ENCODE measurements at places on chromosomes 4 and X.

GRCh38 chr4:183323295-183323694 lies 1.1 kb upstream of the CLDN24 start:
- DNase-seq: no peak

DNA sequence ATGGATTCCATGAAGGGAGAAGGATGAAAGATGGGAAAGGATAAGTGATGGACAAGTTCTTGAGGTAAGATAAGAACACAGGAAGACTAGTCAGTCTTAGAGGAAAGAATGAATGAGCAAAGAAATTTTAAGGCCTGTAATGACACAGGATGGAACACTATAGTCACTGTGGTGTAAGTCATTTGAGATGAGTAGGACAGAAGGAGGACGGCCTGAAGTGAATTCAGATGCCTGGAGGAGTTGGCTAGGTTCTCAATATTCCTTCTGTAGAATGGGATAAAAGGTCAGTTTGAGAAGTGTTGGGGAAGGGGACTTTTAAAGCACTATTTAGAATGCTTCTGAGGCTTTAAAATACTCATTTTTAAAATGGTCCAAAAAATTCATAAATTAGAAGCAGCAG lies 3.9 kb downstream of the MSMO1 start:
- DNase-seq: no peak

GRCh38 chrX:45134315-45134731 lies 66.4 kb downstream of the DIPK2B start:
- no peak for DNase-seq

- no peak for DNase-seq
These were observed 814 bp upstream of the RBM47 start for GRCh38 chr4:40630335-40631021.

- no peak for DNase-seq
These were observed 9.7 kb upstream of the CLNK start for GRCh38 chr4:10694151-10694827.

DNA sequence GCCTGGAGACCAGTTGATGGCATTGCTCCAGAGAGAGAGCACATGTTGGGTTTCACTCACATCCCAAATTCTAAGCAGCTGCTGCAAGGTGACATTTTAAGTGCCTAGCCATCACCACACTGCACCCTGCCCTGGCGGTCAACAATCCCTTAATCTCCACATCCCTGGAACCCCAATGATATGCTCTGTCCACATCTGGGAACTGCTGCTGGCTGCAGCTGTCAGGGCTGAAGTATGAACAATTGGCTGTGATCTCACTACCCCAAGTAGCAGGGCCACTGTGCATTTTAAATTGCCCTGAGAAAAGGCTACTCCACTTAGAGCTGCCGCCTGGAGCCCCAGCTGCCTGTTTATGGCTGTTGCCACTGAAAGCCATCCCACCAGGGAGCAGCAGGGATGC lies 190.6 kb downstream of the ACTRT1 start:
- no peak for DNase-seq

DNA sequence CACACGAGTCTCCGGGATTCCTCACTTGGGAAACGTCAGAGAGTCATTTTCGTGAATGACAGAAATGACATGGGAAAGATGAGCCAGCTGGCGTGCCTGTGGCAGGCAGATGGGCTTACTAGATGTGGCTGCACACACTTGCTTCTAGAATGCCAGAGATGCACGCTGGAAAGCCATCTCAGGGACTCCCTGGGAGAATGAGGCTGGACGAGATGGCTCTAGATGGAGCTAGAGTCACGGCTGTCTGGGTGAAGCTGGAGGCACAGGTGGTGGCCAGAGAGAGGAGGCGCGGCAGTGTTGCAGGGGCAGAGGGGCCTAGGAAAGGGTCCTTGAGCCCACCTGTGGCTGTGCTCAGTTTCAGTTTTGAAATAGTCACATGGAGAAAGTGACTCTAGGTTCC lies 26.0 kb downstream of the TKTL1 start:
- no peak for DNase-seq

- no peak for DNase-seq
These were observed 57.6 kb downstream of the GSX2 start for GRCh38 chr4:54157606-54158005.

GRCh38 chr4:80362578-80363181 lies 27.1 kb downstream of the CFAP299 start:
- no peak for DNase-seq

- no peak for DNase-seq
These were observed 532.9 kb upstream of the FTHL17 start for GRCh38 chrX:31604629-31605221.

- no peak for DNase-seq
These were observed 11.2 kb downstream of the WWC2 start for GRCh38 chr4:183110244-183110643.

DNA sequence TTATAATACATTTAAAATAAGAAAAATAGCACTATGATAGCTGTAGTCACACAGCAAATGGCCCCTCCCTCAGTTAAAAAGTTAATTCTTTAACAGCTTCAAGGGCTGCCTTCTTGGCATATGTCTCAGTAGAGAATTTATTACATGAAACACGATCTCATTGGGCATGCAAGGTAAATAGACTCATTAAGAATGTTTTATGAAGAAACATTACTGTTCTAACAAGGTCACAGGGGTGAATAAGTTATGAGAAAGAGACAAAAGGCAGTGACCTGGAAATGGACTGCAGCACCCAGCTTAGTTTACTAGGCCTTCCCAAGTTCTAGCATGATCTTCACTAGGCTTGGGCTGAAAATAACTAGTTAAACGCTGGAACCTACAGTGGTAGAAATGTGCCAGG lies 277.7 kb downstream of the NR3C2 start:
- no peak for DNase-seq

DNA sequence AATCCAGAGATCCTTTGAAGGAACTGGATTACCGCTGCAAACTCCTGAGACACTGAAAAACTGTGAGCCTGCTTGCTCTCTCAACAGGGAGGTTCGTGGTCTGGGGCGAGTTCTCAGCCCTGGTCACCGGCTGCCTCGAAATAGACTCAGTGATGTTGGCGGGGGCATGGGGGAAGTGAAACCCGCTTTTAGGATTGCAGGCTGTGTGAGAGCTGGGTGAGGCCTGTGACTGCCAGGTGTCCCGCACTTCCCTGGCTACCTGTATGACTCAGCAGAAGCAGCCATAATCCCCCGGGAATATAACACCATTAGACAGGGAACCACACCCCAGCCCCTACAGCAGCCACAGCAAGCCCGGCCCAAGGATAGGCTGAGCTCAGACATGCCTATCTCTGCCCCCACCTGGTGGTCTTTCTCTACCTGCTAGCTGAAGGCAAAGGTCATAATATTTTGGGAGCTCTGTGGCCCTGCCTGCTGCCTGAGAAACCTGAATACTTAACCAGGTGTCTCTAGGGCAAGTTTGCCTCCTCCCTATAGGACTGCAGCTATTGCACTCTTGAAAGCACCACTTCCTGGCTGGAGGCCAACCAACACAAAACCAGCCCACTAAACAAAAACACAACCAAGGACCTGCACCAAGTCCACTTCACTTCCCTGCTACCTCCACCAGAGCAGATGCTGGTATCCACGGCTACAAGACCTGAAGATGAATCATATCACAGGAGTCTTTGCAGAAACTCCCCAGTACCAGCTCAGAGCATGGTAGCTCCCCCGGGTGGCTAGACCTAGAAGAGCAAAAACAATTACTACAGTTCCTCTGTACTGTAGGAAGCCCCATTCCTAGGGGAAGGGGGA lies 202.0 kb downstream of the RRAGB start:
- no peak for DNase-seq

DNA sequence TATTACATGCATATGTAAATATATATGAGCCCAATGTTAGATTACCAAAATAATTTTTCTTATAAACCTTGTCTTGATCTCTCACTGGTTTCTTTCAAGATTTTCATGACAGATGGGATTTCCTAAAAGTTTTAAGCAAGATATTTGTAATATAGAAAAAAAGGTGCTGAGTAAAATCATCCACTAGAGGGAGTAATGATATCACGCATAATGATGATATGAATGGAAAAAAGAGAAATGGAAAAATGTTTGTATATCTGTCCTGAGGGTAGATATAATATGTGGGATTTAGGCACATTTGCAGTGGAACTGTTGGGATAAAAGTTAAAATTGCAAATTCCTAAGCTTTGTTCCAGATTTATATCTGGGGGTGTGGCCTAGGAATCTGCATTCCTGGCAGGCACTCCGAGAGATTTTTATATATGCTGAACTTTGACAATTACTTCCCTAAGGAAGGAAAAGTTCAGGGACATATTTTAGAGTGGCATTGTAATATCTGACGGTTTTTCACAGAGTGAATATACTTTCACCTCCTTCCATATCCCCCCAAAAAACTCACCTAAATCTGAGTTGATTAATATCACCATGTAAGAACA lies 60.5 kb downstream of the TMA16 start:
- no peak for DNase-seq

GRCh38 chr4:13605330-13605729 lies 22.2 kb downstream of the BOD1L1 start:
- no peak for DNase-seq

- no peak for DNase-seq
These were observed 50.4 kb upstream of the IL13RA2 start for GRCh38 chrX:115067812-115068211.

- no peak for DNase-seq
These were observed 129.2 kb downstream of the MID1IP1 start for GRCh38 chrX:38930474-38930873.

DNA sequence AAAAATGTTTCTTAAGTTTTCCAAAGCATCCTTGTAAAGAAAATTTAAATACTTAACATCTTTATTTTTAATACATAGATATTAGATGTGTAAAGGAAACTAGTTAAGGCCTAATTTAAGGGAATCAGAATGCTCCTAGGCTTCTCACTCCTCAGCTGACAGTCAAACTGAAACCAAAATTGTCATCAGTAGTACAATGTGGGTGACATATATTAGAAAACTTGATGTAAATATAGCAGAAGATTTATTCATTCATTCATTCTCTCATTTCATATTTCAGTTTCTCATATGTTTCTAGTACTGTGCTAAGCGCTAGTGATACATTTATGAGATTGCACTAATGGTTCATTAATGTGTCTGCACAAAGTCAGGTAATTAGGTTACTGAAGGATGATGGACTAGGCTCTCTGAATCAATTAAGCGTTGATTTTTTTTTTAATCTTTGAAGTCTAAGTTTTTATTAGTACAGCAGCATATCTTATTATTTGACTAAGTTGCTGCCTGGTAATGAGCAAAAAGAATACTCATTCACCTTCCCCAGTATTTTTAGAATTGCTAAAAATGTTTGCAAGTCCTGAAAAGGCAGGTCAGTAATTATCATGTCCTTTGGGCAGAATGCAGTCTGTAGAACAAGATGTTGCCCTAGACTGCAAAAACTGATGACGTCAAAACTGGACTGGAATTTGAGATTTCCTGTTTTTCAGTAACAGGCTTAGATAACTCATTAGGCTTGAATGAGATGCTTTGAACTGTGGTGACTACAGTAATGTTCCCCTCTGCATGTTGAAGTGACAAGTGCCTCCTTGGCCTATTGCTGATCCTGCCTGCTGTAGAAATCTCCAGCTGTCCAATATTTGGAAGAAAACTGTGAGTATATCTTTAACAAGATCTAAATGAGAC lies 128.7 kb downstream of the ARHGAP24 start:
- DNase-seq: no peak

- no peak for DNase-seq
These were observed 5.2 kb downstream of the HELT start for GRCh38 chr4:185023471-185023870.

DNA sequence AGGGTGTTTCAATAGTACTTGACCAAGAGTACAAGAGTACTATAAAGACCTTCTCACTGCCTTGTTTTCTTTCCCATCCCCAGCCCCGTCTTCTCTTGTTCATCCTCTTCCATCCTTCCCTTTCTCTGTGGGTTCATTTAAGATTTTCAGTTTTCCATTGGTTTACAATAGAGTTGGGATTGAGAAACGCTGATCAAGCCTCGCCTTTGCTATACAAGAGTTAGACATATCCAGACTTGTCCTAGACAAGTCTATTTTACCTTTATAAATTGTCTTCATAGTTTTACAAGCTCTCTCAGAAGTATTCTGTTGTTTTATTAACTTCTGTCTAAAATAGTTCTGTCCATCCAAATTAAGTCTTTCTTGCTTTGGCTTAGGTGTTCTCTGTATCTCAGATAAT lies 29.6 kb upstream of the SCML1 start:
- DNase-seq: no peak

- no peak for DNase-seq
These were observed 93.1 kb downstream of the PDLIM5 start for GRCh38 chr4:94544811-94545210.

- no peak for DNase-seq
These were observed 65.9 kb downstream of the ZNF711 start for GRCh38 chrX:85309717-85310116.

GRCh38 chrX:21255032-21255618 lies 119.1 kb upstream of the CNKSR2 start:
- DNase-seq: no peak

GRCh38 chrX:22032084-22032483 lies at the start of gene PHEX:
Gene PHEX, plus strand, starts transcription at chrX:22032325. Its CDS starts 681 bp downstream, at chrX:22033006.
- no peak for DNase-seq

DNA sequence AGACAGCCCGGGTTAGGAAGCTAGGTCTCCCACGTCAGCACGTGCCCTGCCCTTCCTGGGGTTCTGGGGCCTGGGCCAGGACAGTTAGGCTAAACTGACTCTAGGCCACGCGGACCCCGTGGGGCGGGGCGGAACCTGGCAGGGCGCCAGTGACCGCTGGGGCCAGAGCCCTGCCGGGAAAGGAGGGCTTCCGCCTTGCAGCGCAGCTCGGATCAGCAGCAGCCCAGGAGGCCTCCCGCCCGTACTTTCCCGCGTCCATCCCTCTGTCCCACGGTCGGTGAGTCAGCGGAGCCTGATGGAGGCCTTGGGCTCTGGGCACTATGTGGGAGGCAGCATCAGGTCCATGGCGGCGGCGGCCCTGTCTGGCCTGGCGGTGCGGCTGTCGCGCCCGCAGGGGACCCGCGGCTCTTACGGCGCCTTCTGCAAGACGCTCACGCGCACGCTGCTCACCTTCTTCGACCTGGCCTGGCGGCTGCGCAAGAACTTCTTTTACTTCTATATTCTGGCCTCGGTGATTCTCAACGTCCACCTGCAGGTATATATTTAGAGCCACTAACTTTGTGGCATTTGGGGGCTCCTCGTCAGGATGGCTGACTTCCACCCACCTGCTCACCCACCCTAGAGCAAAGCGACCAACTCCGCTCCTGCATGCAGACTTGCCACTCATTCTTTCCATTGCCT lies at the start of gene SMIM10:
SMIM10 (plus strand) TSS at position 191 of the 681 bp plus-strand sequence; CDS start at position 296, 105 bp downstream.
- peak; percentile 62 for DNase-seq

GRCh38 chr4:54496412-54496811 lies 161.3 kb upstream of the KIT start:
- no peak for DNase-seq

- peak; percentile 20 for DNase-seq
These were observed at the start of gene NSG1 for GRCh38 chr4:4386736-4387392. Gene NSG1, plus strand, starts transcription at chr4:4387102. Its CDS starts 528 bp downstream, at chr4:4387630.

- no peak for DNase-seq
These were observed 178.9 kb downstream of the MGST2 start for GRCh38 chr4:139844459-139845036.

DNA sequence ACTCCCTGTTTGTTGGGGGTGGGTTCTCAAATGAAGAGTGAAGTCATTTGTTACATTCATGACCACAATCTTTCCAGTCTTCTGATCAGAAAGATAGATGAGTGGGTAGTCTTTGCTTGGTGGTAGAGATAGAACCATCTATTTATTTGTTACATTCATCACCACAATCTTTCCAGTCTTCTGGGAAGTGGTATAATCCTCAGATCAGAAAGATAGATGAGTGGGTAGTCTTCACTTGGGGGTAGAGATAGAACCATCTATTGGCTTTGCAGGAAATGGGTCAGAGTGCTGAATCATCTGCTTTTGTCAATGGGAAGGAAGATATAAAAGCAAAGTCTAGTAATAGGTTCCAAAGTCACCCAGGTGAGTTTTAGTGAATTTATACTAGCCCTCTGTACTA lies 64.2 kb upstream of the EPGN start:
- DNase-seq: no peak

- DNase-seq: no peak
These were observed 93.8 kb downstream of the TBL1X start for GRCh38 chrX:9558615-9559014.
